Gastroesophageal sphincter (tissue), 4 donors: ENCODE measurements at places on chromosomes 16 and 17. TPM values are rescaled to one million over a fixed set of nuclear protein-coding genes. Genes with fewer than 3 reads are reported as not detected.

Gene ANKS4B
- not detected for total RNA-seq

Gene SREBF1
- 83.3 TPM for total RNA-seq

Gene TNS4
- not detected for total RNA-seq

Gene MATCAP1
- 37.4 TPM for total RNA-seq

Gene ZPBP2
- not detected for total RNA-seq

Gene TIMP2
- total RNA-seq: 203 TPM

Gene GNG13
- not detected for total RNA-seq

Gene SEC14L5
- total RNA-seq: 0.54 TPM

Gene CACNG1
- not detected for total RNA-seq

Gene IGSF6
- not detected for total RNA-seq

Gene OTOP3
- total RNA-seq: not detected

Gene SGCA
- total RNA-seq: 73.8 TPM

Gene CA5A
- not detected for total RNA-seq

Gene TSPOAP1
- 27.0 TPM for total RNA-seq

Gene PTX4
- total RNA-seq: not detected
